Ascending aorta (tissue), 2 donors: ENCODE measurements at places on chromosomes 5 and 9. TPM values are rescaled to one million over a fixed set of nuclear protein-coding genes. Genes with fewer than 3 reads are reported as not detected.

The SNCB gene
- total RNA-seq = not detected

DNA sequence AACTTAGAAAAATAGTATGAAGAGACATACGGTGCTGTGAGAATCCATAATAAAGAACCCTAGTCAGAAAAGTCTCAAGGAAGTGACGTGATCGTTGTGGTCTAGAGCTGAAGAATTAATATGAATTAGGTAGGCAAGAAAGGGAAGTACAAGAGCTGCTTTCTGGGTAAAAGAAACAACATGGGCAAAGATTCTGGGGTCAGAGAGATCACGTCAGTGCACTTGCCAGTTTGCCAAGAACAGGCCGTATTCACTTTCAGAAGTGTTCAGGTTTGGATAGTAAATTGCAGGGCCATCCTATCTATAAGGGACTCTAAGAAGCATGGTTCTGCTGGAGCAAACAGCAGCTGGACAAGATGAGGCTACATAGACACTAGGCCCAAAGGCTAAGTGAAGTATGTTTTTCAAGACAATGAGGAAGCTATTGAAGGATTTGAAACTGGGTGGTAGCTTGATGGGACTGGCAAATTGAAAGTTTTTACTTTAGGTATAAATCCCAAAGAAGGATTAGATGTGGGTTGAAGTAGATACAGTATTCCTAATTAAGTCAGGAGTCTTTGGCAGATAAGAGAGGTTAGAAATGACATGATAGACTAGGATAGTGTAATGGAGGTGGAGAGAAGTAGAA, 4.8 kb upstream of the CHD1 start:
- H3K27me3 ChIP-seq = no peaks in the 10 kb centered on the region
- H3K36me3 ChIP-seq = no peaks in the 10 kb centered on the region
- no peak for DNase-seq
- no peaks in the 10 kb centered on the region for H3K4me1 ChIP-seq
- peak overlapping the region; percentile 37 for H3K27ac ChIP-seq
- H3K4me3 ChIP-seq = no peak overlapping the region

The MSX2 gene
- not detected for total RNA-seq

- no peak for DNase-seq
- no peaks in the 10 kb centered on the region for H3K4me1 ChIP-seq
- no peaks in the 10 kb centered on the region for H3K27me3 ChIP-seq
- no peaks in the 10 kb centered on the region for H3K36me3 ChIP-seq
Observed at GRCh38 chr5:99025298-99026045, 96.7 kb upstream of the CHD1 start.

GRCh38 chr5:34813509-34813908, 25.5 kb upstream of the TTC23L start:
- no peak for DNase-seq
- peaks cover 17% of the 10 kb centered on the region for H3K36me3 ChIP-seq
- H3K4me3 ChIP-seq = no peak overlapping the region

GRCh38 chr5:88557131-88557530, 288.5 kb upstream of the TMEM161B start:
- H3K36me3 ChIP-seq = no peaks in the 10 kb centered on the region
- no peaks in the 10 kb centered on the region for H3K27me3 ChIP-seq
- no peak overlapping the region for H3K4me3 ChIP-seq
- no peaks in the 10 kb centered on the region for H3K4me1 ChIP-seq
- no peak for DNase-seq

The LRRC70 gene
- 11.8 TPM for total RNA-seq

- H3K4me1 ChIP-seq = no peaks in the 10 kb centered on the region
- DNase-seq = no peak
- no peaks in the 10 kb centered on the region for H3K27me3 ChIP-seq
- H3K4me3 ChIP-seq = no peak overlapping the region
- no peak overlapping the region for H3K27ac ChIP-seq
- H3K36me3 ChIP-seq = no peaks in the 10 kb centered on the region
Observed at GRCh38 chr5:54302267-54302687, 8.1 kb downstream of the ARL15 start.

The HRCT1 gene
- total RNA-seq = 32.7 TPM

The KCNV2 gene
- not detected for total RNA-seq

DNA sequence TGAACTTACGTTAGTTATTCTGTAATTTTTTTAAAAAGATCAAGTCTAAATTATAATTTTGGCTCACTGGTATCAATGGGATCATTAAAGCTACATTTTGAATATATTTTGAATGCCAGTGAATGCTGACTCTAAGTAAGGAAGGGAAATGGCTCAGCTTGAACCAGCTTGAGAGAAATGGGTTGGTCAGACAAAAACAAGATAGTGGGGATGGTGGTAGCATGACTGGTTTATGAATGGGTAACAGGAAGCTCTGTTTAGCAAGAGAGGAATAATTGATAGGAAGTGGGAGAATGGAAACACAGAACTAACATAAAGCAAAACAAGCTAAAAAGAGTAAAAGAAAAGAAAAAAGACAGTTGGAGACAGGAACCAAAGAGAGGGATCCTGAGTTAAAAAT, 220.2 kb downstream of the ADAMTS6 start:
- no peak for DNase-seq
- no peaks in the 10 kb centered on the region for H3K36me3 ChIP-seq
- no peak overlapping the region for H3K4me3 ChIP-seq
- H3K27me3 ChIP-seq = no peaks in the 10 kb centered on the region
- peaks cover 10% of the 10 kb centered on the region for H3K4me1 ChIP-seq

The NMUR2 gene
- not detected for total RNA-seq

DNA sequence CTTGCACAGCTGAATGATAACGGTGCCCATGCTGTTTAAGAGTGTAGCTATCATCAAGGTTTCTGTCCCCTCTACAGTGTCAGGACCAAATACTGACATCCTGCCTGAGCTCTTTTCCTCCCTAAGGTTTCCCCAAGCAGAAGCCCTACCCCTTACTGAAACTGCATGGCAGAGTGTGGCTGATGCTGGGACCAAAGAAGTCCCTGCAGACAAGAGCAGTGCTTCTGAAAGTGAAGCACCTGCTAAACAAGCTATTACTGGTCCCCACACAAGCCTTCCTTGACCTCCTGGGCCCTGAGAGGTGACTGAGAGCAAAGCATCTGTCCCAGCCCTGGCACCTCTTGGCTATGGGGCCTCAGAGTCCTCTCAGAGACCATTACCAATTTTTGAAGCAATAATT, 56.1 kb downstream of the CFAP90 start:
- H3K4me1 ChIP-seq = no peaks in the 10 kb centered on the region
- no peaks in the 10 kb centered on the region for H3K27me3 ChIP-seq
- H3K36me3 ChIP-seq = no peaks in the 10 kb centered on the region
- H3K4me3 ChIP-seq = no peak overlapping the region
- no peak overlapping the region for H3K27ac ChIP-seq

GRCh38 chr5:97098922-97099321, 43.5 kb downstream of the LIX1 start:
- H3K36me3 ChIP-seq = no peaks in the 10 kb centered on the region
- no peak overlapping the region for H3K27ac ChIP-seq
- no peak for DNase-seq
- no peak overlapping the region for H3K4me3 ChIP-seq

- DNase-seq = no peak
- H3K4me3 ChIP-seq = no peak overlapping the region
- no peaks in the 10 kb centered on the region for H3K36me3 ChIP-seq
Observed at GRCh38 chr5:147835386-147835798, 3.9 kb upstream of the SPINK1 start.

DNA sequence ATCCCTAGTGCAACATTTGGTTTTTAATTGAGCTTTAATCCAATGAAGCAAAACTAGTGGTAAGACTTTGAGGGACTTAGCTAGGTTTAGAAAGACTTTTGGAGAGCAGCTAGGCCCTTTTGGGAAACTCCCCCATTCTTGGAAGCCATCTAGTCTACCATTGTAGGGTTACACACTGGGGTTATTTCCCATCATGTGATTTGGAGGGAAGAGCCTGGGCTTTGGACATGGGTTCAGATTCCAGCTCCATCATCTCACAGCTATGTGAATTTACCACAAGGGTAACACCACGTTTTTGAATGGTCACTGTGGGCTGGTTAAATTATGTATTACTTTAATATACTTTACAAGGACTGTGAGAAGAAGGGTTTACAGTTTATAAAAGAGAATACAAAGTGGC, 18.3 kb upstream of the TNFSF15 start:
- DNase-seq = no peak
- no peaks in the 10 kb centered on the region for H3K27me3 ChIP-seq
- no peaks in the 10 kb centered on the region for H3K36me3 ChIP-seq
- no peaks in the 10 kb centered on the region for H3K4me1 ChIP-seq

- H3K4me1 ChIP-seq = peaks cover 3% of the 10 kb centered on the region
- H3K27me3 ChIP-seq = no peaks in the 10 kb centered on the region
- H3K27ac ChIP-seq = no peak overlapping the region
- no peak for DNase-seq
Observed at GRCh38 chr9:86978922-86979474, 31.7 kb upstream of the GAS1 start.

DNA sequence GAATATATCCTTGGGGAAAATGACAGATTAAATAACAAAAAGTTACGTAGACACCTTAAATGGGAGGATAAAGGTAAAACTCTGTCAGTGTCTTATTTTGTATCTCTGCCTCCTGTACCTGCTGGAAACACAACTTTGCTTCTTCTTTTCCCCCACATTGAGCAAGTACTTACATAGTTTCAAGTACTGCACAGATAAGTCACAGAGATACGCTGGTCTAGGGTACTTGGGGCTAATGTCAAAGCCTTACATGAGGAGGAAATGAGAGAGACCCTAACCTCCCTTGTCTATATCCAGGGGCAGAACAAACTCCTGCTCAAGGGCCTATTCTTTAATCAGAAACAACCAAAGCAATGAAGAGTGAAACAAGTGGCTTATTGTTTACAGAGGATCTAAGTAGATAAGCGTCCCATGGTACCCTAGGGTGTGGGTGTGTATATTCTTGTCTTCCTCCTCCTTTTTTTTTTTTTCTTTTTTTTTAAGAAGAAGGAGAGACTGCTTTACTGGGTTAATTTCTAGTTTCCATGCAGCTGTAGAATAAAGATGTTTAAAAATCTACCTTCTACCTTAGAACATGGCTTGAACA, 43.1 kb downstream of the ELL2 start:
- H3K4me1 ChIP-seq = peaks cover 16% of the 10 kb centered on the region
- H3K4me3 ChIP-seq = no peak overlapping the region
- DNase-seq = no peak
- no peaks in the 10 kb centered on the region for H3K27me3 ChIP-seq
- H3K27ac ChIP-seq = no peak overlapping the region
- peaks cover 6% of the 10 kb centered on the region for H3K36me3 ChIP-seq
